RPMI7951 (cell line): ENCODE measurements at places on chromosomes 3 and 15. TPM values are rescaled to one million over a fixed set of nuclear protein-coding genes. Genes with fewer than 3 reads are reported as not detected.

GRCh38 chr3:9302425-9303181 is 53.2 kb upstream of the SRGAP3 start:
- peak; percentile 68 for DNase-seq

DNA sequence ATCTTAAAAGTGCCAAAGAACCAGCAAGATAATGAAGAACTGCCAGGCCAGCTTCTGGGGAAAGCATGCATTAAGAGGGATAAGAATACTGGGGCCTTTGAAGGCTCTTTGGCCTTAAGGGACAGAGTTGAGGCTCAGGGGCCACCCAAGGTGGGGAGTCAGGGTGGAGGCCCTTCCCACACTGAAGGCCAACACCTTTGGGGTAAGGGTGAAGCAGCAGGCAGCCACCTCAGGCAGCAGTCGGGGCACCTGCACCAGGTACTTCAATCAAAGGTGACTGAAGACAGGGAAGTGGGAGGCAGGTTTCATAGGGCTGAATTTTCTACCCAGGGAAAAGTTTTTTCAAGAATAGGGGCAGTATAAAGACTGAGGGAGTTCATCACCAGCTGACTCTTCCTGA is 87.7 kb upstream of the KLF13 start:
- no peak for DNase-seq

DNA sequence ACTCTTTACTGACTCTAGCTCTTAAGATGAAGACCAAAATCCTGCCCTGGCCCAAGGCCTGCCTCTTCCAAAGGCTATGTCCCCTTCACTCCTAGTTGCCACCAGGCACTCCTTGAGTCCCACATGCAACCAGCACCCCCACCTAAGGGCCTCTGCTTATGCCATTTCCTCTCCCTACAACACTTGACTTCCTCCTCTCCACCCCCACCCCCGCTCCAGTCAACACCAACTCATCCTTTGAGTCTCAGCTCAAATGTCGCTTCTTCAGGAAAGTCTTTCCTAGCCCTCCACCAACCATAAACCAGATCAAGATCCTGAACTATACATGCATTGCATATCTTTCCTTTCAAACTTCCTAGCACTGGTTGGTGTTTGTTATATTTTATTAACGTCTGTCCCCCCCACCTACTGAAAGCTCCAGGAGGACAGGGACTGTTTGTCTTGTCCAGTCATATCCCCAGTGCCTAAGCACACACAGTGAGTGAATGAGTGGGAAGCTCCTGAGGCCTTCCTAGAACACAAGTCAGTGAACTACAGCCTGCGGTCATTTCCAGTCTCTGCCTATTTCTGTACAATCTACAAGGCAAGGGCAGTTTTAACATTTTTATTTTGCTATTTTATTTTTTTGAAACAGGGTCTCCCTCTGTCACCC is 7.3 kb downstream of the TBC1D2B start:
- no peak for DNase-seq

DNA sequence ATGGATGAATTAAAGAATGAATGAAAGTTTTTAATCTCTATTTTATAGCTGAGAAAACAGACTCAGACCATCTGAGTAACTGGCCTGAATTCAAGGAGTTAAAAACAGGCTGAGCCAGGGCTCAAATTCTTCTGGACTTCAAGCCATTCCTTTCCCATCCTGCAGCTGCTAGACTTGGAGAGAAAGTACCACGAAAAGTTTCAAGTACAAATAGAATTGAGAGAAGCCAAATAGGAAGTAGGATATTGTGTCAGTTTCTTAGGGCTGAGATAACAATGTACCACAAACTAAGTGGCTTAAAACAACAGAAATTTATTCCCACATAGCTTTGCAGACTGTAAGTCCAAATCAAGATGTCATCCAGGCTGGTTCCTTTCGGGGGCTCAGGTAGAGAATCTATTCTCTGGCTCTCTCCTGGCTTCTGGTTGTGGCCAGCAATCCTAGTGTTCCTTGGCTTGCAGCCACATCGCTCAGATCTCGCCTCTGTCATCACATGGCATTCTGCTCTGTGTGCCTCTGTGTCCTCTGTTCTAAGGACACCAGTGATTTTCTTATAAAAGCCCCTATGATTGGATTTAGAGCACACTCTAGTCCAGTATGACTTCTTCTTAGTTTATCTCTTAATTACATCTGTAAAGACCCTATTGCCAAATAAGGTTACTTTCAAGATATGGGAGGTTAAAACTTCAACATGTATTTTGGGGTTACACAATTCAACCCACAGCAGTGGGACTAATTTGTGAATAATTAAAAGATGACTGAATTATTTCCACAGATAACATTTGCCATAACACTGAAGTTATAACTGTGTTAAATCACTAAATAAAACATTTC is 25.7 kb upstream of the GOLIM4 start:
- DNase-seq, result no peak

DNA sequence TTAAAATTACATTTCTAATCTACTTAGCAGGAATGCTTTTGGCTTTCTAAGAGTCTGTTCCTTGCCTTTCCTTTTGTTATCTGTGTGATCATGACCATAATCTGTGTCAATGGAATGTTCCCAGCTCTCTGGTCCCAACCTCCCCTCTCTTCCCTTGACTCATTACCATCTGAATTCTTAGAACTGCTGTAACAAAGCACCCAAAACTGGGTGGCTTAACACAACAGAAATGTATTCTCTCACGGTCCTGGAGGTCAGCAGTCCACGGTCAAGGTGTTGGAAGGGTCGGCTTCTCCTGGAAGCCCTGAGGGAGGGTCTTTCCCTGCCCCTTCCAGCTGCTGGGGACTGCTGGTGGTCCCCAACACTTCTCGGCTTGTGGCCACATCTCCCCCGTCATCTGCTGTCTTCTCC is 81.1 kb downstream of the LRRK1 start:
- no peak for DNase-seq

DNA sequence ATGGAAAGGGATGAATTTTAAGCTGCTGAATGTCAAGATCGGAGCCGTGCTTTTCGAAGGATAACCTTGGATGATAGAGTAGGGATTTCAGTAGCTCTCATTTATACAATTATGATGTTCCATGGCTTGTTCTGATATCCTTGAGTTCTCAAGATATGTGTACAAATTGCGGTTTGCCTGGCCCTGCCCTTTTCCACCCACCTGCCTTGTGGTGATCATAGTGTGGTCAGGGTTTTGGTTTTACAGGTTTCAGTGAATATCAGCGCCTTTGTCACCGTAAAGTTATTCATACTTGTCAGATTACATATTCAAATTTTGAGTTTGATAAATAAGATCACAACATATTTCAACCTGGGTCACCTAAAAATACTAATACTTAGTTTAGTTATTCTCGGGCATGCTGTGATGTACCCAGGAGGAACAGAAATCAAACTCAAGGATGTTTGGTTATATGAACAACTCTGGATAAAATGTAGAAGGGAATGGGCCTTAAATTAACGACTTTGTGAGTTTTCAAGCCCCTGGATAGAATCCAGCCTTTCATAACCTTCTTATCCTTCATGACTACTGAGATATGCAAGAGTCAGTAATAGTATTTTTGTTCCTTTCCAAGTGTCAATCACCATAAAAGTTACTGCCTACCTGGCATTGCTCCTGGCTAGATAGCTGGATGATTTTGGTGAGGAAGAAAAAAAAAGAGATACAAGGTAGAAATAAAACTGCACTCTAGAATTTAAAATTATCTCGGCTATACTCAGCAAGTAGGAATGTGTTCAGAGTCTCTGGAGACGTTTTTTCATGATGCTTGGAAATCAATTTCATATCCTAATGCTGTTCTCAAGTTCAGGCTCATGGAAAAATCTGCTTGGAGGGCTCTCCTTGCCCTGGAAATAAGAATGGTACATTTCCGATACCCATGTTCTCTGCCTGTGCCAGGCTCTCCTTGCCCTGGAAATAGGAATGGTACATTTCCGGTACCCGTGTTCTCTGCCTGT is 209.2 kb upstream of the TPRG1 start:
- no peak for DNase-seq

DNA sequence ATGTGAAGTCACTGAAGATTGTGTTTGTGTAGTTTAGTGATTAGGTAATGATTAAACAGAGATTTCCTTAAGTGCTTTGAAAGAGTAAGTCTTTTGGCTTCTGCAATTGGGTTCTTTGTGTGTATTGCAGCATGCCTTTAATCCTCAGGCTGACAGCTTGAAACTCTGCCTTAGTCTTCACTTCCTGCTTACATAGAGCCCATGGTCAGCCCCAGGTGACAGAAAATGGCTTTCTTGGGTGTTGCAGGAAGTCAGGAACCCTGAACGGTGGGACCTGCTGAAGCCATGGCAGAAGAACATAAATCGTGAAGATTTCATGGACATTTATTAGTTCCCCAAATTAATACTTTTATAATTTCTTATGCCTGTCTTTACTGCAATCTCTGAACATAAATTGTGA is 61.3 kb downstream of the KBTBD8 start:
- DNase-seq, result no peak

DNA sequence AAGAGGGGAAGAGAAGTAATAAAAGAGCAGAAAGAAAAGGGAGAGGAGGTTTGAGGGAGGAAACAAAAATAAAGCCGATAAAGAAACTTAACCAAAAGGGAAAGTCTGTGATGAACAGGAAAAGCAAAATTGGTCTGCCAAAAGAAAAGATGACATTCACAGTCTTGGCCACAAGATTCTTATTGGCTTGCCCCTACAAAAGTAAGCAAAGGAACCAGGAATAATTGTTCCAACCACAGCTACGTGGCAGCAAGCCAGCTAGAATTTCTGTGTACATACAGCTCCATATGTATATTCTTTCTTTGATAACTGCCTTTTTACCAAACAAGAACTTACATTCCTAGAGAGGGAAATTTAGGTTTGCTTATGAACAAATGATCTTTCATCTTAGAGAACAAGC is 79.6 kb downstream of the MLH1 start:
- peak; percentile 88 for DNase-seq

DNA sequence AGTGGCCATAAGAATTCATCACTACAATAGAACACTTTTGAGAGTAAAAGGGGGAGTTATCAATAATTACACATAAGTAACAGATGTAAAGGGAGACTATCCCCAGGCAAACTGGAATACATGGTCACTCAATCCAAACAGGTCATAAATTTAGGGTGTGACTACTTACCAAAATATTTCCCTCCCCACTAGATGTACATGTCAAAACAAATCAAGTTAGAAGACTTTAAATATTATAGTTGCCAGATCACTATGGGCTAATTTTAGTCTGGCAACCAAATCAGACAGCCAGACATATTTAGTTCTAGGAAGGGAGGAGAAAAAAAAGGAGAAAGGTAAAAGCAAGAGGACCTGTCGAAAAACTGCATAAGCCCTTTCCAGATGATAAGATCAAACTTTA is 23.1 kb downstream of the SLC24A5 start:
- DNase-seq, result no peak

GRCh38 chr15:71106802-71107500 is 8.3 kb upstream of the THSD4 start:
- peak; percentile 90 for DNase-seq

- DNase-seq, result no peak
Measured at GRCh38 chr3:147218965-147219364, 187.4 kb downstream of the ZIC4 start.

Gene PRICKLE2
- total RNA-seq, result 9.8 and 15.0 TPM in 2 replicates

Gene RASGRF1
- 7.5 and 8.7 TPM in 2 replicates for total RNA-seq

Gene COL8A1
- total RNA-seq, result 22.5 and 25.1 TPM in 2 replicates

Gene CD276
- total RNA-seq, result 72.2 and 84.3 TPM in 2 replicates

Gene ERC2
- 0.10 and 0.24 TPM in 2 replicates for total RNA-seq

Gene ZNF860
- total RNA-seq, result 0.60 and 1.4 TPM in 2 replicates
